HAP-1 (cell line): ENCODE measurements at places on chromosomes 3 and 15.

DNA sequence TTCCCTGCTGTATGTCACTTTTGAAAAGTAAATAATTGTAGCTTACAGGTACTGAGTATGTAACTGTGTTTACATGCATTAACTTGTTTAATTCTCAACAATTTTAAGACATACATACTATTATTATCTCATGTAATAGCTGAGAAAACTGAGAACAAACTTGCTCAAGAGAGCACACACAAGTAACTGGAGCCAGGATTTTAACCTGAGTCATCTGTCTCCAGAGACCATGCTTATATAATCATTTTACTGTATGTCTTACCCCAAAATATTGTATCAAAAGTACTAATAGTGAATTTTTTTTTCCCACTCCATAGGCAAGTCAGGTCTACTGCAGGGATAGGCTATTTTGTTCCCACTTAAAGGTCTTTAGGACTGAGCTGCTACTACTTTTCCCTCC is 95.4 kb downstream of the FEZF2 start:
- no peak for DNase-seq

DNA sequence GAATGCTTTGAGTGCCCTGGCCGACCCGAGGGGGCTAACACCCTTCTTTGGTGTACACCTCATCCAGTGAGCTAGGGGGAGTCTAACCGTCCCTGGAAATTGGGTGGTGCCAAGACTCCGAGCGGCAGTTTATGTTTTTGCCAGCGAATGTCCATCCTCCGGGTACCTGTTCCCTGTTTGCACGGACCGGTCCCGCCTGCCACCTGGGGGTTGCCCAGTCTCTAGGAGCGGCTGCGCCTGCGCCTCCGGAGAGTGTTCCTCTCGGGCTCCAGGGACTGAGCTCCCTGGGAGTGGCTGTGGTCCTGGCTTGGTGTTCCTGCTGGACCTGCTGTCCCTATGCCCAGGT is 913 bp upstream of the WNT7A start:
- DNase-seq = no peak

GRCh38 chr3:14539742-14540491 is at the start of gene GRIP2:
Gene GRIP2 (minus strand): TSS chr3:14540342. CDS start chr3:14540308, 34 bp downstream.
- DNase-seq = no peak

GRCh38 chr3:153138276-153139210 is 23.5 kb upstream of the RAP2B start:
- no peak for DNase-seq

- DNase-seq = no peak
Measured at GRCh38 chr3:177599326-177599725, 402.0 kb upstream of the TBL1XR1 start.

DNA sequence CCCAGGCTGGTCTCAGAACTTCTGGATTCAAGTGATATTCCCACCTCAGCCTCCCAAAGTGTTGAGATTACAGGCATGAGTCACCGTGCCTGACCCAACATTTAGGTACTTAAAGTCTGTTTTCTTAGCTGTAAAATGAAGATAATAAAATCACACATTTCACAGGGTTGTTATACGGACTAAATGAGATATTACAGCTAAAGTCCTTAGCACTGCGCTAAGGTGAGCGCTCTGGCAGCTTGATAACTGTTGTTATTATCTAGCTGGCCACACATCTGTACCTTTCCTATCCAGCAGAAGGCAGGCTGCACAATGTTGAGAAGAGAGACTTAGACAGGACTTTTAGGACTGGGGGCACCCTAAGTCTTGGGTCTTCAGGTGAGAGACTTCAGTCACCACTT is 2.7 kb upstream of the LIPH start:
- DNase-seq = no peak

- no peak for DNase-seq
Measured at GRCh38 chr3:48552111-48552951, 4.3 kb downstream of the PFKFB4 start.

DNA sequence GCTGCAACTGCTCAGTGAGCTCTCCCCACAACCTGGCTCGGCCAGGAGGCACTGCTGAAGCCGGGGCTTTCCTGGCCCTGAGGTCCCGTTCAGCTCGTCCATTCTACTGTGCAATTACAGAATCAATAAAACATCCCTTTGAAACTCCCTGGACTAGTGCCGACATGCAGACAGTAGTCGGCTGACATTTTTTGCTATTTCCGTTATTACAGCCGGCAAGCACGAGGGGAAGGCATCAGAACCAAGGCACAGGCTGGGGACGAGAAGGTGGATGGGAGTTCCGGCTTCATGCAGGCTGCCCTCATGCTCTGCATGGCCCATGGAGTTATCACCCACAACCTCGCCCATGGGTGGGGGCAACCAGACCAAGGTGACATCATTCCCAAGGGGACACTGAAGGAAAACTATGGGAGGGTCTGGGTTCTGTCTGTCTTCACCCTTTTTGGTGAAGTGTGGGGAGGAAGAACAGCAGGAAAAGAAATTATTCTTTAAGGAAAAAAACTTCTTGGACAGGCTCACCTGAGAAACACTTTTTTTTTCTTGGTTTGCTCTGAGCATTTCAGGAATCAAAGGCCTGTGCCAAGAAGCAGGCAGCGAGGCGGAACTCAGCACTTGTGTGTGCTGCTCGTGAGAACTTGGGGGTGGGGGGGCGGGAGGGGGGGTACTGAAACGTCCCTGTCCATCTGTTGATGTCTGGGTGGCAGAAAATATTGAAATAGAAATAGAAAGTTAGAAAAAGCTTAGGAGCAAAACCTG is 154.5 kb downstream of the FOXP1 start:
- no peak for DNase-seq

- peak; percentile 96 for DNase-seq
Measured at GRCh38 chr3:54649551-54649950, 278.3 kb downstream of the LRTM1 start.

- DNase-seq = peak; percentile 50
Measured at GRCh38 chr15:72155003-72155621, 36.9 kb downstream of the SENP8 start.

GRCh38 chr15:58556028-58556361 is 124.2 kb downstream of the LIPC start:
- no peak for DNase-seq

DNA sequence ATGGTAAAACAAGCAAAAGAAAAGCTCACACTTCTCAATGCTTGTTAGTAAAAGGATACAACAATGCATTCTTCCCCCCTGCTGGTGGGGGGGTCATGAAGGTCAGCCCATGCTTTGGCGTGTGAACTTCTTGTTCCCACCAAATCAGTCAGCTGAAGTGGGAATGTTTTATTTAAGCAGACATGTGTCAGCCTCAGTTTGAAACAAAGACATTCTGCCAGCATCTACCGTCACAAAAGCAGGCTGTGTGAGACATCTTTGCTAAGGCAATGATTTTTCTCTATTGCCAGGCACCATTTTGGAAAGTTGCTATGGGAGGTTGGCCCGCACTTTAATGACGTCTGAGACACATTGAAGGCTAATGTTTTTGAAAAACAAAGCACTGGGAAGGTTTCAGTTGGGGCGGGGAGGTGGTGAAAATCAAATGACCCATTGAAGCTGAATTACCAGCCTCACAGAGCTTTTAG is 206.6 kb downstream of the TLE3 start:
- DNase-seq = no peak

DNA sequence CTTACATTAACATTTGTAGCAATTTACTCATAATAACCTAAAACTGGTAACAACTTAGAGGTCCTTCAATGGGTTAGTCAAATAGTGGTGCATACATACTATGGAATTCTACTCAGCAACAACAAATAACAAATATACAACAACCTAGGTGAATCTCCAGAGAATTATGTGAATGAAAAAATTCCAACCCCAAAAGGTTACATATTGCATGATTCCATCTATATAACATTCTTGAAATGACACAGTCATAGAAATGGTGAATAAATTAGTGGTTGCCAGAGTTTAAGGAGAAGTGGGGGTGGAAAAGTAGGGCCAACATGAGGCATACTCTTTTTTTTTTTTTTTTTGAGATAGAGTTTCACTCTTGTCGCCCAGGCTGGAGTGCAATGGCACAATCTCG is 12.7 kb upstream of the SNTN start:
- no peak for DNase-seq

- no peak for DNase-seq
Measured at GRCh38 chr3:73510334-73510733, 114.4 kb downstream of the PDZRN3 start.

DNA sequence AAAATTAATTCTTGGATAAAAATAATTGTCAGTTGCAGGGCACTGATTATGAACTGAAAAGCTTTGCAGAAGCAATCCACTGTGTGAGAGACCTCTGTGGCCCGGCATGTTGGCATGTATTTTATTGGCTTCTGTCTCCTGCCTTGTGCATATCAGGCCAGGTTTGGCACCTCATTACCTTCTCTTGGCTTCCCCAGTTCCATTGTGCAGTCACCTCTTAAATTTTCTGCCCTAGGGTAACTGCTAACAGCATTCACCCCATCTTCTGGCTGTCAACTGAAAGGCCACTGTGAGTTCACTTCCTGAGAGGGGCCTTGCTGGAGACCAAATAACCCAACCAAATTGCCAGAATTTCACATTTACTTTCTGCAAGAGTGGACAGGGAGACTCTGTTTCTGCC is 92.7 kb upstream of the RARB start:
- no peak for DNase-seq

- no peak for DNase-seq
Measured at GRCh38 chr15:60138397-60138968, 134.4 kb downstream of the FOXB1 start.

- DNase-seq = no peak
Measured at GRCh38 chr3:10504171-10505049, 976 bp downstream of the ATP2B2 start.

DNA sequence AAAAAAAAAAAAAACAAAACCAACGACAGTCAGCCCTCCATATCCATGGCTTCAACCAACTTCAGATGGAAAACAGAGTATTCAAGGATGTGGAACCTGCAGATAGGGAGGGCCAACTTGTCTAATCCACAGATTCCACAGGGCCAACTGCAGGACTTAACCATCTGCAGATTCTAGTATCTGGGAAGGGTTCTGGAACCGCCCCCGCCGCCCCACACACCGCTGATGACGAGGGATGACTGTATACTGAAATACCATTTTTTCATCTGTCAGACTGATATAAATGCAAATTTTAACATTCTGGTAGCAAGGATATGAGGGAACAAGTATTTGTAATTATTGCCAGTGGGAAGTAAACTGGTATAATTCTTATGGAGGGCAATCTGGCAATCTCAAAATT is 29.5 kb downstream of the ADPGK start:
- no peak for DNase-seq

DNA sequence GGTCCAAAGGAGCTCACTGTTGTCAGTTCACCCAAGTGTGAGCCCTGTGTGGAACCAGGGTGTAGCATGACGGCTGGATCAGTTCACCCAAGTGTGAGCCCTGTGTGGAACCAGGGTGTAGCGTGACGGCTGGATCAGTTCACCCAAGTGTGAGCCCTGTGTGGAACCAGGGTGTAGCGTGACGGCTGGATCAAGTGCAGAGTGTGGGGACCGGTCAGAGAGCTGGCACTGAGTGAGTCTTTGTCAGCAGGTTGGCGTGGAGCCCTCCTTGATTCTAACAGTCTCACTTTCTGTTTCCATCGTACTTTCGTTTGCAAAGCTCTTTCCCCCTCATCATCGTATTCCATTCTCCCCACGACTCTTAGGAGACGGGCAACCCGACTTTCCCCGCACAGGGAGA is 57.9 kb upstream of the DLG1 start:
- DNase-seq = no peak

- no peak for DNase-seq
Measured at GRCh38 chr3:52126036-52126435, 28.2 kb downstream of the POC1A start.

GRCh38 chr3:70386846-70387245 is 74.4 kb upstream of the MDFIC2 start:
- no peak for DNase-seq

GRCh38 chr3:57717205-57717868 is 24.5 kb upstream of the DENND6A start:
- no peak for DNase-seq

DNA sequence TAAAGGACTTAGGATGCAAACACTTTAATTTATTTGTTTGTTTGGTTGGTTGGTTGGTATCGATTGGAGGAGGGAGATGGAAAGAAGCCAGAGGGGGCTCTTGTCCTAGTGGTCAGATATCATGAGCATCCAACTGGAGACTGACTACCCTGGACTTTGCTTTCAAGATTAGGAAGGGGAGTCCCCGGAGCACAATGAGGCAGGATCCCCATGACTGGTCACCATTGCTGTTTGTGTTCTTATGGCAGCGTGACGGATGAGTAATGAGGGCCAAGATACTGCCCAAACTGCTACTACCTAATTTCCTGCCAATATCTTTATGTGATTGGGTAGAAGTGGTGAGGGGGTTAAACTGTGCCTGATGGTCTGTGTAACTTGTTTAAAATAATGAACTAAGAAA is 354.6 kb upstream of the ROPN1 start:
- no peak for DNase-seq

- no peak for DNase-seq
Measured at GRCh38 chr15:43930079-43930478, 103.3 kb downstream of the WDR76 start.

- DNase-seq = no peak
Measured at GRCh38 chr15:85139391-85139790, 157.7 kb downstream of the PDE8A start.
